ENCODE measurements at places on chromosomes 12 and 14.
A peak's percentile ranks its signal among the peaks of the same experiment; 100 is the strongest.

GRCh38 chr14:75369506-75369905 lies 58.3 kb upstream of the JDP2 start:
- no peak for DNase-seq

DNA sequence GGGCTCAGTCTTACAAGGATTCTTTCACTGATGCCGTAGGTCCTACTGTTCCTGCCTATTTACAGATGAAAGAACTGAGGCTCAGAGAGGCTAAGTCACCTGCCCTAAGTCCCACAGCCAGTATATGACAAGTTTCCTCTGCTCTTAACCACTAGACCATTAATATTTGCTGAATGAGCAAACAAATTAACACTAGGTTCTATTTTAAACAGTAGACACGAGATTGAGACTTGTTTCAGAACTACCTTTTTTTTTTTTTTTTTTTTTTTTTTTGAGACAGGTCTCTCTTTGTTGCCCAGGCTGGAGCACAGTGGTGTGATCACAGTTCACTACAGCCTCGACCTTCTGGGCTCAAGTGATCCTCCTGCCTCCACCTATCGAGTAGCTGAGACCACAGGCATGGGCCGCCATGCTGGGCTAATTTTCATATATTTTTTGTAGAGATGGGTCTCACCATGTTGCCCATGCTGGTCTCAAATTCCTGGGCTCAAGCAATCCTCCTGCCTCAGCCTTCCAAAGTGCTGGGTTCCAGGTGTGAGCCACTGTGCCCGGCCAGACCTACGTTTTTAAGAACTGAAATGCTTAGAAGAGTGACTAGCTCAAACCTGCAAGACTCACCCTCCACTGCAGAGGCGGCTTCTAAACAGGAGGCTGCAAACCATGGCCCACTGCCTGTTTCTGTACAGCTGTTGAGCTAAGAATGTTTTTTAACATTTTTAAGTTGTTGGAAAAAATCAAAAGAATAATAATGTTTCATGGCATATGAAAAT lies 12.9 kb downstream of the SYNE3 start:
- no peak for DNase-seq

DNA sequence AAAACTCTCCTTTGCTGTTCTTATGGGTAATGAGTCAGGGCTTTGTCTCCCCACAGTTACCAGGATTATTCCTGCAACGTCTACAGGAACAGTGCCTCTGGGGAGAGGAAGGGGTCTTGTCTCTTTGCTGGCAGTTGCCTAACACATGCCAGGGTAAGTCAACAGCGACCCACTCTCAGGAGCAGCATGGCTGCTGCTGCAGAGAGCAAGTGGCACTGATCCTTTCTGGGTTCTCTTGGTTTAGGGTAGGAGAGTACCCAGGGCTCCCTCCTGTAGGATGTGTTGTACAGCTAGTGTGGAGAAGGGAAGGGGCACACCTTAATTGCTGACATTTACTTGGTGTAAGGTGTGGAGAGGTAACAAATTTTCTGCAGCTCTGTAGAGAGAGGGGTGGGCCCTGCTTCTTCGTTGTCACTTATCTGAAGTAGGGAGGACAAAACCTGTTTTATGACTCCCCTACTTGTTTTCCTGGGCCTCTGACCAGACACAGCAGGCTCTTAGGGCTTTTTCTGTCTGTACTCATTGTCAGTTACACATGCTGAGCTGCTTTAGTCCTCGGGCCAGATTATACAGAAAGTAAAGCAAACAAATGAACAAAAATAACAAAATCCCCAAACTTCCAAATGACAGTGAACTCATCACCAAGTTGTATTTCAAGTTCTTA lies 168.2 kb downstream of the ACSS3 start:
- DNase-seq, result no peak

GRCh38 chr12:47954467-47955045 lies 8.8 kb upstream of the TMEM106C start:
- no peak for DNase-seq

- DNase-seq, result no peak
Observed at GRCh38 chr14:98666545-98666944, 605.5 kb downstream of the BCL11B start.

DNA sequence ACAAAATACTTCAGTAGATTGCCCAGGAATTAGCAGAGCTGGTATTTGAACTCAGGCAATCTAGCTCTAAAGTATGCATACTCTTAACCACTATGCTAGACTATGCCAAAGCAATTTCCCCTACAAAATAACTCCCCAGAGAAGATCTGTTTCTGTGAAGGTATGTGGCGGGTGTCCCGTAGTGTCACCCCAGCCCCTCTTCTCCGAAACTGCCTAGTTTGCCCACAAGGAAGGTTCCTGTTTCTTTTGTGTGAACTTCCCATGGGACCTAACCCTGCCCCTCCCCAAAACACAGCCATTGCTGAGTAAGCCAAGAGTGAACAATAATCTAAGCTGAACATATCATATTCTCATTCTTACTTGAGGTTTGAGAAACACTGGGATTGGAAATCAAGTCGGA lies 15.5 kb upstream of the RAP1B start:
- DNase-seq, result no peak

DNA sequence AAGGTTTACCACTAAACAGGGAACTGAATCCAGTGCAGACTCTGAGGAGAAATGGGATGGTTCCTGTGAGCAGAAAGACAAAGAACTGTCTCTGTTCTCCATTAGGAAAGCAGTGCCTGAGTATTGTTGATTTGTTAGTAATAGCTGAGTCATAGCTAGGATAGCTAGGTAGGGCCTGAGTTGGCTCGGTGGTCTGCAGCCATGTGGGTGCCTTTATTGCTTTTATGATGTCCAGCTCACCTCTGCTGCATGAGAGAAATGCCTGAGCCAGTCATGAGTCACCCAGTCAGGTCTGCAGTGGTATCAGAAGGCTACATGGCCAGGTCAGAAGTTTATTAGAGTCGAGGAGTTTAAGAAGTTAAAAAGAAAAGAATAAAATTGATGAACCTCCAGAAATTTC lies 24.2 kb downstream of the TRHDE start:
- DNase-seq, result no peak

GRCh38 chr12:108685469-108686260 lies 45.7 kb downstream of the CORO1C start:
- no peak for DNase-seq

- DNase-seq, result no peak
Observed at GRCh38 chr14:94646481-94646880, 34.3 kb downstream of the SERPINA3 start.

- no peak for DNase-seq
Observed at GRCh38 chr14:72679141-72679535, 214.8 kb downstream of the DPF3 start.

DNA sequence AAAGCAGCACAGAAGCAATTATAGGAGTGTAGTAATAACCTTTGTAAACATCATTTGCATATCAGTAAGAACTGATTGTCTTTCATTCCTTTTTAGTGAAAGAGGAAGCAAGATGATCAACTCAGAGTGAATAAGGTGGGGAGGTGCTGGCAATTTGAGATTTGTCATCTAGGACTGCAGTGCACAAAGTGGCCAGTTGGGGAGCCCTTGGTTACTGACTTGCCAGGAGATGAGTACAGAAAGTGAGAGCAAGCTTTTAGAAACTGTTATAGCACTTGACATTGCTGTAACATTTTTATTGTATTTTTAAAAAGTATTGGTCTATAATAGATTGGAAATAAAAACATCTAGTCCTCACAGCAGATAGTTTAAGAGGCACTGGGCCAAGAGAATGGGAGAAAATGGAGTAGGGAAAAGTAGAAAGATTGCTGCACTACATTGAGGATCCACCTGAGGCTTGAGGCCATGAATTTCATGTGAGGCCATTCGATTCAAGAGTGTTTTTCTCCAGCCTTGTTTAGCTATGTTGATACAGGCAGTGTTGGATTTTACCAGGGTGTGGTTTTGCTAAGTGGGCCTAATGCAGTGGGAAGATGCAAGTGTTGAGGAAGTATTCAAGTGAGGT lies 98.2 kb downstream of the SNAPC1 start:
- peak; percentile 30 for DNase-seq

GRCh38 chr12:123388177-123388950 lies 4.4 kb downstream of the KMT5A start:
- peak; percentile 48 for DNase-seq

GRCh38 chr14:77116172-77116817 lies 18.2 kb downstream of the CIPC start:
- no peak for DNase-seq

DNA sequence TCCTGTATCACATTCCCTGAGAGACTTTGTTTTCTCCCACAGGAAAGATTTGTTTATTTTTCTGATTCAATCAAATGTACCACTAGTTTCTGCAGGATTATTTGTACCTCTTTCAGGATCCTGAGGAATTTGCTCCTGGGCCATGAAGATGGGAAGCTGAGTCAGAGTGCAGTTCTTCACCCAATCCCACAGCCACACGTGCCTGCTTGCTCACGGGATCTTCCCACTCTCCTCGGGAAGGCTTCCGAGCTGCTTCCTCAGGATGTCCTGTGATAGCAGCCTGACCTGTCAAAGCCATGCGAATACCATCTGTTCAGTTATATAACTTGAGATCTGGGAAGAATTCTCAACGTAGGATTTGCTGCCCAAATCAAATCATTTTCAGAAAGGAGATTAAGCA lies 41.8 kb upstream of the HIF1A start:
- no peak for DNase-seq

DNA sequence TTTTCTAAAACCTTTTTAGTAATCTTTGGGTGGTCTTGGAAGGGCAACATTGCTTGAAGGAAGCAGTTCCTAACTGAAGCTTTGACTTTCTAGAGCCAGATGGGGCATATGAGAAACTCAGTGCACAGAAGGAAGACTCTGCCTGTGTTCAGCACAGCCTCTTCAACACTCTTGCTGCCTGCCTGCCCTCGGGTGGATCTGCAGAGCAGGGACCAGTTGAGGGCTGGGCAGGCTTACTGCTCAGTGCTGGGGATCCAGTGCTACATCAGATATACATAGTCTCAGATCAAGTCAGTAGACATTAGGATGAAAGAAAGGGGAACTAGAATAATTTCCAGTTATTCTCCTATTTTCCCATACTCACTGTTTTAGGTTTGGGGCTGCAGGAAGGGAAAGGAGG lies 29.5 kb upstream of the TMX1 start:
- DNase-seq, result no peak

DNA sequence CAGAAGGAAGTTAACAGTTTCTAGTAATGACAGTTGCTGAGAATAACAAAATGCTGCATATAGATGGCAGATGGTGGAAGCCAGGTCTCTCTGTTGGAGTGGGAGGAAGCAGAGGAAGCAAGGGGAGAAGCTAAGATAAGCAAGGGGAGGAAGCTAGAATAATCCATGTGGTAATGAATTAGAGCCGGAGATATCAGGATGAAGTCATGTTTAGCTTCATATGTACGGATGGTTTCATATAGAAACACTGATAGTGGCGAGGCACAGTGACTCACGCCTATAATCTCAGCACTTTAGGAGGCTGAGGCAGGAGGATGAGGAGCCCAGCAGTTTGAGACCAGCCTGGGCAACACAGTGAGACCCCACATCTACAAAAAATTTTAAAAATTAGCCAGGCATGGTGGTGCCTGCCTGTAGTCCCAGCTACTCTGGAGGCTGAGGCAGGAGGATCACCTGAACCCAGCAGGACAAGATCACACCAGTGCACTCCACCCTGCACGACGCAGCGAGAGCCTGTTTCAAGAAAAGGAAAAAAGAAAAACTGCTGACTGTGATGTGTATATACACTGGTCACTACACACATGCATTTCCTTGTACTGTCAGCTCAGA lies 49.2 kb downstream of the ANAPC7 start:
- DNase-seq, result no peak

GRCh38 chr12:113040722-113041171 lies 15.8 kb upstream of the DTX1 start:
- DNase-seq, result no peak

DNA sequence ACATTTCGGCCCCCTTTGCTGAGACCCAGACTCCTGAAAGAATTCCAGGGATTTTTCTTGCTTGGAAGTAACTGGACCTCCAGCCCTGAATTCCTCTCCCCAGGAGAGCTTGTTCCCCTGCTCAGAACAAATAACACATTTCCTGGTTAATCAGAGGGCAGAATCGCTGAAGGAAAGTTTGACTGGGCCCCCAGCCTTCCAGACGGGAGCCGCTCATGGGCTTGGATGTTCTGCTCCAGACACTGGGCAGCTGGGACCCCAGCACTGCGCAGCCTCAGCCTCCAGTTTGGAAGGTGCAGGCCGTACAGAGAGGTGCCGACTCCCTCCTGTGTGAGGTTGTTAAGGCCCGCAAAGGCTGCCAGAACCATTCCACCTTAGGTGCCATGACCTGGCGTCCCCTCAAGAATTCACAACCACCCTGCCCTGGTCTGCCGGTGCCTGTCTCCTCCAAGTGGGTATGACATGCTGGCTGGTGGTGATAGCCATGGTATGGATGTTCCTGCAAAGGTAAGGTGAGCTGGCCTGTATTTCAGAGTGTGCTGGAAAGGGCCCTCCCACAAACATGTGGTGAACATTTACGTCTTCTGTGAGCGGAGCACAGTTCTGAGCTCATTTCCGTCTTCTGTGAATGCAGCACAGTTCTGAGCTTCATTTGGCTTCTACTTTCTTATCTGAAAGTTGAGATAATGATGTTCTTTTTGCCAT lies 5.1 kb upstream of the LTBP2 start:
- DNase-seq, result no peak

GRCh38 chr14:67734675-67735074 lies 33.0 kb downstream of the RDH12 start:
- DNase-seq, result no peak

- DNase-seq, result no peak
Observed at GRCh38 chr14:105531894-105532623, 5.7 kb downstream of the TMEM121 start.

GRCh38 chr14:96380735-96381134 lies 11.2 kb upstream of the AK7 start:
- no peak for DNase-seq

DNA sequence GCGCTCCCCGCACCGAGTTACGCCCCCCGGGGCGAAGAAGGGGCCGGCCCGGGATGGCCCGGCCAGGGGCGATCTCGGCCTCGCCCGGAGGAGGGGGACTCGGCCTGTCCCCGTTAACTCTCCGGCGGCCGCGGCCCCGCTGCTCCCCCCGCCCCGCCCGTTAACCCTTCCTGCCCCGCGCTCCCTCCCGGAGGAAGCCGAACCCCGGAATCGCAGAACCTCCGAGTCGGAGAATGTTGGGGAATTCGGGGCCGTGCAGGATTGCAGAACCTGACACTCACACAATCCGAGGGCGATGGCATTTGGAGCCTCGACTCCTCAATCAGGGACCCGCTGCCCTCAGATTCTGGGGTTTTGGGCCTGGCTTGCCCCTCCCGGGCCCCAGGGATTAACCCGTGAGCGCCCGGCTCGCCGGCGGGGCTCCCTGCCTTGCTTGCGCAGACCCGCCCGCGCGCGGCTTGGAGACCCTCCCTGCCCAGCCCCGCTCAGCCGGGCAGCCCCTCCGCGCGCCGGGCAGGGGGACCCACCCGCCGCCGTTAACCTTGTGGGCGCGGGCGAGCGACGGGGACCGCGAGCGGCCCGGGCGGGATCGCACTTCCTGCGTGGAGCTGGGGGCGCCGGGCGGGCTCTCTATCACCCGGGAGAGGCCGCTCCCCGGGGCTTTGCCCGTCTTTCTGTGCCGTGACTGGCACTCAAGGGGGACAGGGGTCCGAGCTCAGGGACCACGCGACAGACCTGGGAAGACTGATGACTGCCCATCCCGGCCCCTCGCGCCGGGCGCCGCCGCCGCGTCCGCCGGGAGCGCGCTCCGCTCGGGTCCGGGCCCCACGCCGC lies 18.8 kb downstream of the BEGAIN start:
- DNase-seq, result no peak
